ENCODE measurements at places on chromosomes 6 and 20. TPM values are rescaled to one million over a fixed set of nuclear protein-coding genes. Genes with fewer than 3 reads are reported as not detected.

DNA sequence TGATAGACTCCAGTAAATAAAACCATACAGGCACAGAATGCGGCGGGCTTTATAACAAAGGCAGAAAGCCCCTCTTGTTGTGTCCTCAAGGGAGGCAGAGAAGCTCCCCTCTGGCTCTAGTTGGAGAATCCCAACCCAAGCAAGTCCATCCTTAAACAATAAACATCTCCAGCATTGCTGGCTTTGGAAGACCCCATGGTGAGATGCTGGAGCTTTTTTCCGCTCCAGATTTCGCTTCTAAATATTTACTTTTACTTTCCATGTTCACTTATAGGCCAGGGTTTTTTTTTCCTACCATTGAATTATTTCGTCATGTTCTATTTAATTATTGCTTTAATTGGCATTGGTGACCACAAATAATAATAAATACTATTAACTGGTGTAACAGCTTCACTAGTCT lies 176.2 kb downstream of the MTHFD1L start:
- DNase-seq: no peak

- DNase-seq: no peak
Measured at GRCh38 chr6:80594461-80594860, 488.0 kb downstream of the BCKDHB start.

Gene WFDC12
- polyA plus RNA-seq: not detected

Gene GJA10
- polyA plus RNA-seq: not detected

GRCh38 chr6:7578931-7579330 lies 11.1 kb upstream of the SNRNP48 start:
- DNase-seq: no peak

Gene HLA-DQB1
- polyA plus RNA-seq: 5.4 TPM

Gene BTNL2
- polyA plus RNA-seq: 0.18 TPM

DNA sequence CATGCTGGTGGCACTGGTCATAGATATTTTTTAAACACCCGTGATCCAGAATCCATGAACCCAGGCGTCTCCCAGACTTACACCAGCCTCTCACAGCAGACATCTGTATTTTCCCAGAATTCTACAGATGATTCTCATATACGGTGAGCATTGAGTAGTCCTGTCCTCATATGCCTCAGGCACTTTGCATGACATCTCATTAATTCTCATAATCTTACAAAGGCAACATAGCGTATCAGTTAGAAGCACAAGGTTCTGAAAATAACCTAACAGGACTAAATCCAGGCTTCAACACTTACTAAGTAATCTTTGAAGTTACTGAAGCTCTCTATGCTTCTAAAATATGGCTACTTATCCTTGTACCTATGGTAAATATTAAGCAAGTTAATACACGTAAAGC lies 8.9 kb downstream of the NDUFAF4 start:
- DNase-seq: no peak

Gene RAET1E
- polyA plus RNA-seq: 0.45 TPM

Gene PSORS1C2
- not detected for polyA plus RNA-seq

Gene PARD6B
- polyA plus RNA-seq: 24.1 TPM

DNA sequence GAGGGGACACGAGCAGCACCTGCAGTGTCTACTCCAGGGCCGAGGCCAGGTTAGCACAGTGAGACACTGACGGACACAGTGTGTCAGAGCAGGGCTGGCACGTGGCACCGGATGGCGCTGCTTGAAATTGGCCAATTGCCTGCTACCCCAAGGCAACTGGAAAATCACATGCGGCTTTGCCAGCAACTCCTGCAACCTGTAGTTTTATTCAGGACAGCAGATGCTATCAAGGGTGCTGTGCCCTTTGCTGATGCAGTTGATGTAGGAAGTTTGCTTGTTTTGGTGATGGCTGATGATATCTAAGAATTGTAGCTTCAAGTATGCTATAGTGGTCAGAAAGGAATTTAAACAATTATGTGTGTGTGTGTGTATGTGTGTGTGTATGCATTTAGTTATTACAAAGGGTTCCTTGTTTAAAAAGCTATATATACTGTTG lies 25.9 kb downstream of the RIN2 start:
- DNase-seq: no peak

GRCh38 chr6:139372326-139373153 lies 1.9 kb downstream of the CITED2 start:
- DNase-seq: no peak

- no peak for DNase-seq
Measured at GRCh38 chr20:37877832-37878772, 24.8 kb upstream of the VSTM2L start.

Gene DOK5
- 34.3 TPM for polyA plus RNA-seq

Gene FAM50B
- 7.2 TPM for polyA plus RNA-seq

Gene TRDN
- 2.2 TPM for polyA plus RNA-seq

GRCh38 chr20:45892049-45892825 lies 1.1 kb downstream of the CTSA start:
- DNase-seq: no peak

- DNase-seq: no peak
Measured at GRCh38 chr6:107533415-107534059, 43.6 kb downstream of the SOBP start.

Gene HTR1B
- polyA plus RNA-seq: 0.07 TPM

GRCh38 chr6:133889557-133890403 lies 867 bp downstream of the TCF21 start:
- DNase-seq: no peak

Gene C20orf141
- polyA plus RNA-seq: not detected

- no peak for DNase-seq
Measured at GRCh38 chr20:61353261-61354000, 101.4 kb downstream of the CDH4 start.

Gene BEND6
- polyA plus RNA-seq: 7.8 TPM

GRCh38 chr20:8147476-8147875 lies 15.4 kb downstream of the PLCB1 start:
- no peak for DNase-seq

DNA sequence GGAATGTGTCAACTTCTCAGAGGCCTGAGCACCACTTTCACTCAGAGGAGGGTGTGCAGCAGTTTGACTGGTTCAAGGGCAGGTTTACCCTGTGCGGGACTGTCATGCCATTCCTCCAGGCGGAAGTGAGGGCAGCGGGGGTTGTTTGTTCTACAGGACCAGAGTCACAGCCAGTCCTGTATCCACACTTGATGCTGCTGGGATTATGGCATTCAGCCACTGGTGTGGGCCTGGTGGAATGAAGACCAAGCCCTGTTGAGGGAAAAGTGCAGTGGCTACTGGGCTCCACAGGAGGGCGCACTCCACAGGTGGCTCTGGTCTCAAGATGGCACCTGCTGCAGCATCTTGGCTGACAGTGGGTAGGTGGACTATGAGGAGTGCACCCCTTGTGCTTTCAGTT lies 14.8 kb downstream of the SEMG2 start:
- no peak for DNase-seq

Data from left renal pelvis (tissue), 4 donors.